ENCODE measurements at places on chromosomes 11 and 22.

GRCh38 chr11:3877364-3878257 is 22.1 kb downstream of the STIM1 start:
- DNase-seq, result no peak

DNA sequence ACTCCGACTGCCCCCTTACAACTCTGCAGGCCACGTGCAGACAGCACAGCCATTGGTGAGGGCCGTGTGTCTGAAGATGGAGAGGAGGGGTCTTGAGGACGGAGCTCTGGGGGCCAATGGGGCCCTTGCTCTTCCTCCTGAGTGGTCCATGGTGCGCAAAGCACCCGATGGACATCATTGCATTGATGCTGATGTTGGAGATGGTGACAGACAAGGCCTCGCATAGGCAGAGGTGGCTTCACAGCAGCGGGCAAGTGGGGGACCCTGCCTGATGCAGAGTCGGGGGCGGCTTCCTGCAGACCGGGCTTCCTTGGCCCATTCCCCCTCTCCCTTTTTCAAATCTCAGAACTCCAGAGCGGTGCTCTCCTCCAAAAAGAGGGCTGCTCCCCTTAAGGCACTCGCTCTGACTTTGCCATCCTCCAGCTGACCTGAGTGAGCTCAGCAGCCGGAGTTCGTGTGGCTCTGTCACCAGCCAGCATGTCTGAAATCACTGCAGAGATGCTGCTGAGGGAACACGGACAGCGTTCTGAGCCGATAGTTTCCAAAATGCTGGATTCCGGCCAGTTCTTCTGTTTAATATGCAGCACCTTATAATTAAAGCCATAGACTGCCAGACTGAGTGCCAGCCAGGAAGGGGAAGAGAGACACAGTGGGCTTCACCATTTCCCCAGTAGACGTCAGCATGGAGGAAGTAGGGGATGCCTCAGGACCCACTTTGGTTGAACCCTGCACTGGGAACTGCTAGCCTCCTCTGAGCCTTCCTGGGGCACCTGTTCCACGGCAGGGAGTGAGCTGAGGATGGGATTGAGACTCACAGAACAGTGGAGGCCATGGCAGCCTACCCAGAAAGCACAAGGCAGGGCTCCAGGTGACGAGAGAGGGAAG is 278.2 kb downstream of the BRD1 start:
- DNase-seq, result no peak

- no peak for DNase-seq
These were observed 74.3 kb downstream of the DDIAS start for GRCh38 chr11:82975882-82976281.

DNA sequence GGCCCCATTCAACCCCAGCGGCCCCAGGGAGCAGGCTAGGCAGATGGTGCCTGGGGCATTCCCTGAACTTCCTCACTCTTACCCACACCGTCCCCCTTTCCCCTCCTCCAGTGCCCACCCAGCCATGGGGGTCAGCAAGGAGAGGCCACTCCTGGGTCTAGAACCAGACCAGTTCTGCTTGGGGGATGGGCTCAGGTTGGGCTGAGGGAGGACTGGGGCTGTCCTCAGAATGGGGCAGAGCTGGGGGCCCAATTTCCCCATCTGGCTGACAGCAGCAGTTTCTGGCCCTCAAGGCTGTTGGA is 12.4 kb downstream of the SCYL1 start:
- no peak for DNase-seq

DNA sequence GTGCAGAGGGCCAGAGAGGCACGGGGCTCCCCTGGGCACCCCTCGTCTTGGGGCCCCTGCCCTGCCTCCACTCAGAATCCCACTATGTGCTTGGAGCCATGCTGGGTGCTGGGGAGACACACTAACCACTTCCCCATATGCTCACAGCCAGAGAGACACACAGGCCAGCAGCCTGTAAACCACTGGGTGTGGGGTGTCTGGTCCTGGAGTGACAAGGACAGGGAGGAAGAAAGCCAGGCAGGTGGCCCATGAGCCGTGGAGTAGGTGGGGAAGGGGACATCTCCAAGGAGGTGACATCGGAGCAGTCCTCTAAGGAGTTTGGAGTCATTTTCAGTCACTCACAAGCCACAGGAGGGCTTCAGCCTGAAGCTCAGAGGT is 58.9 kb downstream of the CDKN1C start:
- DNase-seq, result no peak

GRCh38 chr11:120785576-120785975 is 238.3 kb upstream of the TBCEL start:
- no peak for DNase-seq

DNA sequence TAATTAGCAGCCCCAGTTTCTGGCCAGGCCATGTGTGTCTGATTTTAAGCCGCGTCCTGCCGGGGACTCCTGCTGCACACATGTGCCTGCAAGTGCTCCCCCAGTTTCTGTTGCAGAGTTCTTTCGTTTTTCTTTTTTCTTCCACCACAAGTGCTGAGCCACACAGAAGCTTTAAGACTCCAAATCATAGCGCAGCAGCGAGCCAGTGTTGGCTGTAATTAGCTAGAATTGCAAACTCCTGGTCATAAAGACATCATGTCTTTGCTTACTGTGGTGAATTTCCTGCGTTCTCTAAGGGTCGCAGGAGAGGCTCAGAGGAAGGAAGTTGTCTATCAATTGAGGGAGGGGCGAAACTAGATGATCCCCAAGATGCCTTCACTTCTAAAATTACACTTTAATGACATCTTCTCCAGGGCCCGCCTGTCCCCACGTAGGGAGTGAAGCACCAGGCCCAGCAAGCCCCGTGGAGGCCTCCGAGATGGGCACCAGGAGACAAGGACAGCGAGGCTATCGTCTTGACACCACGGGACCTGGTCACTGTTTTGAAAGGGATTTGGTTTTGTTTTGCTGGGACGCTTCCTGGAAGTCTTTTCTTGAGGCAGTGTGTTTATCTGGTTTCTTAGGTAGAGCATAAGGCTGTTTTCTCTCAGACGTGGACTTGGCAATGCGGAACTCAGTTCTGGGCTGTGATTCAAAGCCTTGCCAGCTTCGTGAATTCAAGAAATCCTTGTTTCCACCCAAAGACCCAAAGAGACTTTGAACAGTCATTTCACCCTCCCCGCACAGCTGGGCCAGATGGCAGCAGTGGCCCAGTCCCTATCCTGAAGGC is 71.8 kb downstream of the UBASH3B start:
- DNase-seq, result no peak

All from stimulated activated CD4-positive, alpha-beta T cell treated with anti-CD3 and anti-CD28 coated beads, TNF-alpha, amount 100 ng/mL, for 4 hours (primary cell).